ENCODE measurements at places on chromosomes 12 and 14.

GRCh38 chr14:85482552-85482951, 47.4 kb upstream of the FLRT2 start:
- no peak for DNase-seq

DNA sequence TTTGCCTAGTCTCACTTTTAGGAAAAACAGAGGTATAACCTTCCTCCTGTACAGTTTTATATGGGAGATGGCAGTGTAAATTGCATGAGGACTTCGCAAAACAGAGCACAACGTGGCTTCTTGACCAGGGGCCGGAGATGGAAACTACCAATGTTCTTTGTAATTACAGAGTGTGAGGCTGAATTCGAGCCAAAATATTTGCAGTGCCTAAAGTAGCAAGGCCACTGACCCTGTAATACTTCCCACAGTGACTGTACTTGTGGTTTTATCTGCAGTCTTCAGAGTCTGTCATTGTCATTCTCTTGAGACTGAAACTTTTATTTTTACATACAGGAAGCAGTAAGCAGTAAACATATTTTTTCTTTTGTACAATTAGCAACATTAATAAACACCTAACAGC, 98.9 kb downstream of the RERG start:
- no peak for DNase-seq

- DNase-seq: no peak
Measured at GRCh38 chr14:101005447-101005846, 101.9 kb upstream of the RTL1 start.

DNA sequence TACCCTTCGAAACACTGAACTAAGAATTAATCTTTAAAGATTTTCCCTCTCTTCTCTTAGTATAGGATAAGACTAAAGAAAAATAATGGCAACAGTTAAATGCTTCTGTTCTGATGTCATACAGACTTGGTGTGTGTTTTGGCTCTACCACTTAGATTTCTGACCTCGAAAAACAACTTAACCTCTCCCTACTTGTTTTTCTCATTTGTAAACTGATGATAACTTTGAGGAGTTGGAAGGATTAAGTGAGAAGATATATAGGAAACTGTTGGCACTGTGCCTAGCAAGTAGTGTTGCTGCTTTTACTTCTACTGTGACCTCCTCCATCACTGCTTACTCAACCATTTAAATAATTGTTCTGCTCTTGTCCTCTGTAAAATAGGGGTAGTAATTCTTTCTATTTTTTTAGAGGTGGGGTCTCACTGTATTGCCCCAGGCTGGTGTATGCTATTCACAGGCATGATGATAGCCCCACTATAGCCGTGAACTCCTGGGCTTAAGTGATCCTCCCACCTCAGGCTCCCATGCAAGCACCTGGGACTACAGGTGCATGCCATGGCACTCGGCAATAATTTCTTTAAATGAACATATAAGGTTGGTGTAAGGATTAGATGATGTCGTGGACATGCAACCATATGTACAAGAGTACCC, 22.4 kb downstream of the PALS1 start:
- DNase-seq: no peak

- DNase-seq: no peak
Measured at GRCh38 chr14:29242755-29243754, 476.5 kb downstream of the FOXG1 start.

- no peak for DNase-seq
Measured at GRCh38 chr14:90999299-90999698, 61.1 kb downstream of the RPS6KA5 start.

DNA sequence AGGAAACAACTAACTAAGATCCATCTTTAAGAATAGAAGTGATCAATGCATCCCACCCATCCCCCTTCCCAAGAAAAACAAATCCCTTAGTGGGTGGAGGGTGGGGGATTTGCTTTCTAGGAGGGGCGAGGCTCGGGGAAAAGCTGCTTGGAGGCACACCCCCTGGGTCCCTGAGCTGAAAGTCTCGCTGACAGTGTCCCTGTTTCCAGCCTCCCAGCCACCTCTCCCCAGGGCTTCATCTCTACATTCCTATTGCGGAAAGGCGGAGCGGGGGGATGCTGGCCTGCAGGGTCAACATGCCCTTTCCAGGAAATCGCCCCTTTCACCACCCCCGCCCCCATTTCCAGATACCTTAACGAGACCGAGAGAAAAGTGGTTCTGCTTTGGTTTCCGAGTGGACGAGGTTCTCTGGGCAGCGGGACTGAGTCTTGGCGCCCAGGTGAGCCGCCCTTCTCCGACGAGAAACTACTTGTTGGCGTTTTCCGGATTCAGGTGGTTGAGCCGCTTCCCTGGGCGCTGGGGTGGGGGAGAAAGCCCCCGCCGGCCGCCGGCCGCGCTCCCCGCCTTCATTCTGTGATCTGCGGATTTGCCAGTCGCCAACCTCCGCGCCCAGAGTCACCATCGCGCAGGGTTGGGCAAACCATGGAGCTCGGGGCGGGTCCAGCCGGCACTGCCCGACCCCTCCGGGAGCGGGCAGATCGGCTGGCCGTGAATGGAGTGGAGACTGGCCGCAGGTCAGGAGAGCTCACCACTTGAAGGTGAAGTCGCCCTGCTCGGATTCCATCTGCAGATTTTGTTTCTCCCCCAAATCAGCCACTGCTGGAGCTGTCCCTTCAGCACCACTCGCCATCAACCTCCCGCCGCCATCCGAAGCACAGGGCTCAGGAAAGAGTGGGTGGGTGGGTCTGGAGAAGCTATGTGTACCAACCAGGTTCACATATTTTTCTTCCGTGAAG, 505 bp downstream of the KCNC2 start:
- peak; percentile 16 for DNase-seq

All from posterior cingulate gyrus (tissue), 11 donors.